ENCODE measurements at places on chromosomes 5 and 9. TPM values are rescaled to one million over a fixed set of nuclear protein-coding genes. Genes with fewer than 3 reads are reported as not detected.

- H3K36me3 ChIP-seq: no peaks in the 10 kb centered on the region
- H3K4me3 ChIP-seq: peak overlapping the region; percentile 15
- H3K27ac ChIP-seq: no peak overlapping the region
- DNase-seq: peak; percentile 12
- H3K4me1 ChIP-seq: peaks cover 28% of the 10 kb centered on the region
- peaks cover 10% of the 10 kb centered on the region for H3K27me3 ChIP-seq
Observed at GRCh38 chr5:96344678-96345577, 88.1 kb downstream of the PCSK1 start.

Gene GOLGA1
- total RNA-seq: 18.3 TPM

Gene OGN
- not detected for total RNA-seq

DNA sequence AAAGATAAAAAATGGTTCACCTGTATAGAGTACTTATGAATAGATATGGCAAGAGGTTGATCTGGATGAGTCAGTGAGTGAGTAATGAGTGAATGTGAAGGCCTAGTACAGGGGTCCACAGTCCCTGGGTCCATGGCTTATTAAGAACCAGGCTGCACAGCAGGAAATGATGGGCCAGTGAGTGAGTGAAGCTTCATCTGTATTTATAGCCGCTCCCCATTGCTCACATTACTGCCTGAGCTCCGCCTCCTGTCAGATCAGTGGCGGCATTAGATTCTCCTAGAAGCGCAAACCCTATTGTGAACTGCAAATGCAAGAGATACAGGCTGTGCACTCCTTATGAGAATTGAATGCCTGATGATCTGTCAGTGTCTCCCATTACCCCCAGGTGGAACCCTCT lies 307.7 kb upstream of the ZNF608 start:
- no peaks in the 10 kb centered on the region for H3K4me1 ChIP-seq
- H3K4me3 ChIP-seq: no peak overlapping the region
- no peaks in the 10 kb centered on the region for H3K36me3 ChIP-seq
- no peak for DNase-seq
- H3K27ac ChIP-seq: no peak overlapping the region

GRCh38 chr9:101311758-101312420 lies 72.9 kb downstream of the BAAT start:
- H3K27ac ChIP-seq: no peak overlapping the region
- no peak for DNase-seq
- H3K4me3 ChIP-seq: no peak overlapping the region
- no peaks in the 10 kb centered on the region for H3K4me1 ChIP-seq

DNA sequence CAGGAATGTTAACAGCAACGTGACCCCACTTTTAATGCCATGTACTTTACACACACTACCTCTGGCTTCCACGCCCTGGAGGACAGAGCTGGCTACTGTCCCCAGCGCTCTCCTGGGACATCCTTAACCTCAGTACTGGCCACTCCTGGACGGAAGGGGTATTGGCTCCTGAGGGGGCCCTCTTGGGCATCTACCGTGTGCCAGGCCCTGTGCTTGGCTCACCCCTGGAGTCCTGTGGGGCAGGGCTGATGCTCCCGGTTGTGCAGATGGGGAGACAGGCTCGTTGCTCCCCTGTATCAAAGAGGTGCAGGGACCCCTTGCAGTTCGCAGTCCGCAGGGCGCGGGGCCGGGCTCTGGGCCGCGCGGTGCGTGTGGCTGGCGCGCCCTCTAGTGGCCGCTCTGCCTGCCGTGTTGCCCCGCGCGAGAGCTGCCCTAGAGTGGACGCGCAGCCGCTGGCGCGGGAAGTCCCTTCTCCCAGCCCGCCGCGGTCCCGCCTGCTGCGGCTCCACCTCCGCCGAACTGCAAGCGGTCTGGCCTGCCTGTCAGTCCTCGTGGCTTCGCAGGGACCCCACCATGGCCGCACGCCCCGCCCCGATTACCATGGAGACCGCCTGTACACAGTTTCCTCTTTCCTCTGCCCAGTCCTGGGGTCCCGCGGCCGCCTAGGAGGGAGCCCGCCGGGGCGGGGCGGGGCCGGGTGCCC lies at the start of gene WDR38:
Gene WDR38, plus strand, starts transcription at position 632 of the 703 bp plus-strand sequence. CDS start 72 bp downstream, outside the sequence.
- H3K4me1 ChIP-seq: peaks cover 16% of the 10 kb centered on the region
- H3K27ac ChIP-seq: no peak within 1 kb of the TSS
- H3K4me3 ChIP-seq: peak within 1 kb of the TSS; percentile 46
- peak; percentile 85 for DNase-seq
- peaks cover 10% of the 10 kb centered on the region for H3K27me3 ChIP-seq

GRCh38 chr5:144864118-144864517 lies 693.4 kb downstream of the KCTD16 start:
- no peaks in the 10 kb centered on the region for H3K4me1 ChIP-seq
- no peaks in the 10 kb centered on the region for H3K27me3 ChIP-seq
- no peak overlapping the region for H3K4me3 ChIP-seq
- no peak for DNase-seq
- no peak overlapping the region for H3K27ac ChIP-seq

All from activated CD4-positive, alpha-beta T cell treated with anti-CD3 and anti-CD28 coated beads for 36 hours (primary cell).